Activated naive CD4-positive, alpha-beta T cell (primary cell): ENCODE measurements at places on chromosomes 6 and 20.

DNA sequence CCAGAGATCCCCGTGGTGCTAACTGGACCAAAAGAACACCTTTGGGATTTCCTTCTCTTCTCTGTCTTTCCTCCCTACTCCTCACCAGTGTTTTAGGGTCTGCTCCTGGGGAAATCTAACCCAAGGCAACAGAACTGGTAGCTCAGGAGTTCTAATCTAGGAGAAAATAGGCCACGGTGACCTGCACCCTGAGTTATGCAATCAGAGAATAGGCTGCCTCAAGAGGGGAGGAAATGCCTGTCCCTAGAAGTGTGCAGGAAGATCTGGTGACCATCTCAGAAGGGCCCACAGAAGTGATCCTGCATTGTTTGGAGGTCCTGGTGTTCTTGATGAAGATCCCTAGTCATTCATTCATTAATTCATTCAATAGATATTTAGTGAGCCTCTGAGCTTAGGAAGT, 3.4 kb downstream of the ETV7 start:
- DNase-seq: no peak

- DNase-seq: no peak
Observed at GRCh38 chr6:139708337-139709199, 334.1 kb upstream of the CITED2 start.

GRCh38 chr6:157961153-157961831, 20.4 kb upstream of the SYNJ2 start:
- DNase-seq: no peak

DNA sequence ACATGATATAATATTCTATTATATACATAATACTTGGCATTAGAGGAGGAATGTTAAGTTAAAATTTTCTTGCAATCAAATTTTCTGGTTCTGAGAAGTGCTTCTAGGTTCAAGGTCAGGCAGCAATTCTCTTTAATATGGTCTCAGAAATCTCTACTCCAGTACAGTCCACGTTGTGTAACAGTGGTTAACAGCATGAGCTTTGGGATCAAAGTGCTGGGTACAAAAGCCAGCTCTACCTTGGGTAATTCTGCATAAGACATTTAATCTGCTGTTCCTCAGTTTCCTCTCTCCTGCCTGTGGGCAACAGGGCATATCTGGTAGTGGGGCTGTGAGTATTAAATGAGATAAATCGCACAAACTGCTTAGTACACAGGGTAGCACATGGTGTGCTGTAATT, 437.8 kb downstream of the CDC5L start:
- no peak for DNase-seq

DNA sequence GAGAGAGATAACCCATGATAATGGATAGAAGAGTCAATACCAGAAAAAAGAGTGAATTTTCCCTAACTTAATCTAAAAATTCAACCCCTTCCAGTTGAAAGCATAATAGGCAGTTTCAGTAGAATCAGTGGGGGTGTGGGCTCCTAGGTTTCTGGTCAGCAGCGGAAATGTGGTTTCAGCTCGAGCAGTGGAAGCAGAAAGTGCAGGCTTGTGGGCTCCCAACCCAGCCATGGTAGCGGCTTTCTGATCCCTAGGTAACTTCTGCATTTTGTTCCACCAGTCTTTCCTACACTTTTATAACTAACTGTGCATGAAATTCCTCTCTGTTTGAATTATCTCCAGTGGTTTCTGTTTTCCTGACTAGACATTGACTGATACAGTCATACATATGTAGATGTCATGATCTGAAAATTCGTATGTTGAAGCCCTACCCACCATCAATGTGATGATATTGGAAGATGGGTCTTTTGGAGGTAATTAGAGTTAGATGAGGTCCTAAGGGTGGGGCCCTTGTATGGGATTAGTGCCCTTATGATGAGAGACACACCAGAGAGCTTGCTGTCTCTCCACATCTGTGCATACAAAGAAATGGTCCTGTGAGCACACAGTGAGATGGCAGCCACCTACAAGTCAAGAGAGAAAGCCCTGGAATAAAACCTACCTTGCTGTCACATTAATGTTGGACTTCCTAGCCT, 6.5 kb upstream of the DDO start:
- no peak for DNase-seq

GRCh38 chr20:20446001-20446400, 78.1 kb downstream of the INSM1 start:
- no peak for DNase-seq

DNA sequence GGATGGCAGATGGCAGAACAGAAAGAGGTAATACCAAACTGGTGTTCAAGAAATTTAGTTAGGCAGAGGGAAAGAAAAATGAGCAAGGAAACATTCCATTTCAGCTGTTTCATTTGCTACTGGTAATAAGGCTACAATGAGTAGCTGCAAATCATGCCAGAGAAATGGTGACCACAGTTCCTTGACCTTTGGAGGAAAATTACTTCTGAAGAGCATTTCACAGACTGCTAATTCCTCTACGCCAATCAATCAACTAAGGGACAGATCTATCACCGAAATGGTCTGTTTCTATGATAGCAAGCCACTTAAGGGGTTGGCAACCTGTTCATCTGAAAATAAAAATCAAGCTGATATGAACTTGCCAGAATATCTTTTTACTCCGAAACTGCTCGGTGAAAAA, 119.5 kb downstream of the PTPRK start:
- DNase-seq: no peak

DNA sequence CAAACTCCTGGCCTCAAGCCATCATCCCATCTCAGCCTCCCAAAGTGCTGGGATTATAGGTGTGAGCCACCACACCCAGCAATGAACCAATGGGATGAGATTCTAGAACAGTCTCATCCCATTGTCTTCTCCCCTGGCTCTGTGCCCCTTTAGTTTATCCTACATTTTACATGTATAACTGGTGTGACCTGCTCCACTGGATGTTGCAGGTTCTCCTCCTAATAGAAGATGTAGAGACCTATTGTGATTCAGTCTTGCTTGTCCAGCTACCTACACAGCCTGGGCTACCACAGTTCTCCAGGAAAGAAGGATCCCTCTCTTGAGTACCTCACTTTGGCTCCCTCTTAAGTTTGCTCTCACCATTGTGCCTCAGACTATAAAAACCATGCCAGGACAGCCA, 2.0 kb upstream of the FKBPL start:
- no peak for DNase-seq

DNA sequence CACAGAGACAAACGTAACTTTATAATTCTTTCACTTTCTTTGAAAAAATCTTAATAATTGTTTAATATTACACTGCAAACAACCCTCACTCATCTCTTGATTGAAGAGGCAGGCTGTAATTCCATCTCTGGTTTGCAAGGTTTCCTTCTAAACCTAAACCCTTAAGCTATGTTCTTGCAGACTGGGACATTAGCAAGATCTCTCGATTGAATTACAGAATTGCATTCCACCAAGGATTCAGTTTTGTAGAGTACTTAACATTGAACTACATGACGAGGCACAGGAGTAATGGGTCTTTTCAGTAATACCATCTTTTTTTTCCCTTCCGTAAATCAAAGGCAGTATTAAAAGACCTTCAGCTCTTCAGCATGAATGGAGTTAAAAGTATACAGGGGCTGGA, 111.6 kb upstream of the EEF1E1 start:
- DNase-seq: no peak

DNA sequence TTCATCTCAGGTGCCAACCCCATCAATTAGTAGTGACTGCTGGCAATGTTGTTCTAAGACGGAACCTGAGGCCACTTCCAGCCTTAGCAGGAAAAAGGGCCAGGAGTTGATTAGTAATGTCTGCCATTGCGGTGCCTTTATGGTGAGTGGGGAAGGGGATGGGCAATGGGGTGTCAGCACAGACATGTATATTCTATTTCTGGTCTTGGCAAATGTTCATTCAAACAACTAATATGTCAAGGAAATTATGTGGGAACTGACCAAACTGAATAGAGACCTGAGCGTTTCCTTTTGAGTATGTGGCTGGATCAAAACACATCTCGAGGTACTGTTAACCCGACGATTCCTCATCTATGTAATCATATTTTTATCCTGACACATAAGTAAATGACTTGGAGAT, 34.6 kb upstream of the BMP2 start:
- DNase-seq: no peak

- no peak for DNase-seq
Observed at GRCh38 chr6:128156321-128157111, 255.7 kb upstream of the THEMIS start.

- DNase-seq: no peak
Observed at GRCh38 chr6:35055891-35056290, 85.2 kb downstream of the TCP11 start.

DNA sequence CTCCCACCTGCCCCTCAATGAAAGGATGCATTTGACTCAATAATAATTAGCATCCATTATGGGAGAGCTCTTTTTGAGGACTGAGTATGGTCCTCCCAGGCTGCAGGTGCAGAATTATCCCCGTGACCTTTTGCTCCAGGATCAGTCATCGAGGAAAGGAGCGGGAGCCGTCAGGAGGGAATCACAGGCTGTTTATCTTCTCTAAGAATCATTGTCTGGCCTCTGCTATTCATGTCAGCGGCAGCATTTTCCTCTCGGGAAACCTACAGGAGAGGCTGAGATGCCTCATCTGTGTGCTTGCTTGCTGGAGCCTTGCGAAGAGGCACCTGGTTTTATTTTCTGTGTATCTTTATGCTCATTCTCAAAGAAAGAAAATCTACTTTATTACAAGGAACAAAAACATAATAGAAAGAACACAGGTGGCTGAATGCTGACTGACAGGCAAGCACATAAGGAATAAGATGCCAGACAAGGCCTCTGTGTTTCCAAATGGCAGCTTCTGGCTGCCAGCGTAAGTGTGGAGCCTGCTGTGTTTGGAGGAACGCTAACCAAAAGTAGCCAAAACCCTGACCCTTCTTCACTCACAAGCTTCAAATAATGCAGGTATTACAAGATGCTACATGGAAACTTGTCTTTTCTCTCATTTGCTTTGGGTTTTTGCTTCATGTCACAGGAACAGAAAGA, 539.1 kb upstream of the MARCKS start:
- DNase-seq: no peak

DNA sequence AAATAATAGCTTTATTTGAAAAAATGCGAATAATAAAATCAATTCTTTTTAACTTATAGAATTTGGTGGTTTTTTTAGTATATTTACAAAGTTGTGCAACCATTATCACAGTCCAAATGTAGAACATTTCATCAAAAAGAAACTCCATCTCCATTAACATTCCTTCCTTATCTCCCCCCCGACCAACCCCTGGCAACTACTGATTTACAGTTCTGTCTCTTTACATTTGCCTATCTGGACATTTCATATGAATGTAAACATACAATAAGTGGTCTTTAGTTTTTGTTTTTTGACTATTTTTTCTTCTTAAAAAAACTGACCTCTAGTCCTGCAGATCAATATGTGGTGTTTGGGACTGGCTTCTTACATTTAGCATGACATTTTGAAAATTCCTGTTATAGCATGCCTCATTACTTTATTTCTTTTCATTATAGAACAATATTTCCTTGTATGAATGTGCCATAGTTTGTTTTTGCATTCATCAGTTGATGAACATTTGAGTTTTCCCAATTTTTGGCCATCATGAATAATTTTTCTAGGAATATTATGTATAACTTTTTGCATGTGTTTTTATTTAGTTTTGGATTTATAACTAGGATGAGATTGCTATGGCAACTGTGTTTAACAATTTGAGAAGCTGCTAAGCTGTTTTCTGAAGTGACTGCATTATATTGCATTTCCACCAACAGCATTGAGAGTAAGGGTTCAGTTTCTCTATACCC, 344.7 kb downstream of the NKAIN2 start:
- DNase-seq: no peak

- DNase-seq: no peak
Observed at GRCh38 chr6:115000736-115001135, 657.9 kb upstream of the HS3ST5 start.

- DNase-seq: no peak
Observed at GRCh38 chr6:134060491-134061106, 8.2 kb upstream of the SLC2A12 start.

DNA sequence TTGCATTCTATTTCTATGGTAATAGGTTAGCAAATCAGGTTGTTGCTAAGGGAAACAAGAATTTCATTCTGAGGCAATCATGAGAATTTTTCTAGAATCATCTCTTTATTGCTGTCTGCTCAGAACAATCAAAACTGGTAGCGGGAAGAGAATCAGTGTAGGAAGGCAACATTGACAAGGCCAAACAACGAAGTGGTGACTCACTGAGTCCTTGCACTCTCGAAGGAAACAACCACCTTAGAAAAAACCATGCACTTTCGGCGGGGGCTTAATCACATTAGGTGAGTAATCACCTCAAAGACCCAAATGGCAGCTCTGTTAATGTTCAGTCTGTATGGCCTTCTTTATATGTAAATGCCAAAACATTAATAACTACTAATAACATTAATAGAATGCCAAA, 78.8 kb upstream of the MAP7 start:
- DNase-seq: no peak

- DNase-seq: no peak
Observed at GRCh38 chr6:167058261-167058660, 59.1 kb downstream of the CEP43 start.

GRCh38 chr20:54221353-54221752, 13.5 kb downstream of the PFDN4 start:
- no peak for DNase-seq

DNA sequence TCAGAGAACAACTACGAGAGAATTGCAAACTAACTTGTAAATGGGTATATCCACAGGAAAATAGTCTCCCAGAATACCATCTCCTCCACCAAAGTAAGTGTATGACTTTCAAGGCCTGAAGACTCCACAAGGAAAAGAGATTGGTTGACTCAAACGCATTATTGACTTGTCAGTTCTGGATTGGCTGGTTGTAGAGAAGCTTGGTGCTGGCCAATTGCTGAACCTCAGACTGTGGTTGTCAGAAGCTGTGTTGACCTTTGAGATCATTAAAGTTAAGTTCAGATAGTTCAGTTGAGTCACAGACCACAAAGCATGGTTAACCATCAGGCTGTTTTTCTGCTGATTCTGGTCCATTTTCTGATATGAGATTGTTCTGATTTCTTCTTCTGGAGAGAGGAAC, 388.3 kb downstream of the BMP2 start:
- no peak for DNase-seq

DNA sequence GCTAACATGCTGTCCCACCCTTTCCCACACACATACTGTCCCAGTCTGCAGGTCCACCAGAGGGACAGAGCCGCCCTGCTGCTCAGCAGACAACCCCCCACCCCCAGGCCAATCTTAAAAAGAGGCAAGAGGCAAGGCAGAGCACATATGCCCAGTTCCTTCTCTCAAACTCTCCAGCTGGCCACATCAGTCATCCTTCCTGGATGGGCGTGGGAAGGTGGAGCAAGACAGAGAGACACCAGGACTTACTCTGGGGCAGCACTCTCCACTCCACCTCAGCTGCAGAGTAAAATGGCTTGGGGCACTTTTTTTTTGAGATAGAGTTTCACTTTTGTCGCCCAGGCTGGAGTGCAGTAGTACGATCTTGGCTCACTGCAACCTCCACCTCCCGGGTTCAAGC, 10.8 kb downstream of the MOCS3 start:
- DNase-seq: no peak
